NCI-H2081 treated with DMSO at 0.1 percent for 48 hours (cell line): ENCODE measurements at places on chromosomes 7 and 10.

DNA sequence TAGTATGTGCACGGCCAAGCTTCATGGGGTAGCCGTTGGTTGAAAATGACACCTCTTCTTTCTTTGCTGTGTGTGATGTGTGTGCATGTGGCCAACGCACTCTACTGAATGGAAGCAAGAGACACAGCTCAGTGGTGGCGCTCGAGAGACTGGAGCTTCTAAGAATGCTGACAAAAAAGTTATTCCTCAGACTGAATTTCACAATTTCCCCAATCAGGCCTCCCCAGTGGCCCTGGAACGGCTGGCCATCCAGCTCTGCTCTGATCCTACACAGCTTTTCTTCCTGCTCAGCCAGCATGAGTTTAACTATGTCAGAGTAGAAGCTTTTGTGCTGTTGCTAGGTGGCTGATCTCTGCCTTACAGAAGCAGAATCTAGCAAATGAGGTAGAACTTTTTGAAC is 186.7 kb upstream of the PLXDC2 start:
- DNase-seq, result no peak

DNA sequence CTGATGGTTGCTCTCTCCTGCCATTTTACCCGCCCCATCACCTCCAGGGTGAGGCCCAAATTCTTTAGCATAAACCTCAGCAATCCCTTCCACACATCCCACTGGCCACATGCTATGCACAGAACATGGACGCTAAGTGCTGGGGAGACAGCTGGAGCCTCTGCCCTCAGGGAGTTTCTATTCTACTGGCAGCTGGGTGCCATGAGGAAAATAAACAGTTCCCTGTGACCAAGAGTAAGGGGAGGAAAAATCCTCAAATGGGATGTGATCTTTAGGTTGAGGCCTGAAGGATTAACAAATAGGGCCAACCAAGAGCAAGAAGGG is 1.2 kb downstream of the PARP12 start:
- DNase-seq, result no peak

DNA sequence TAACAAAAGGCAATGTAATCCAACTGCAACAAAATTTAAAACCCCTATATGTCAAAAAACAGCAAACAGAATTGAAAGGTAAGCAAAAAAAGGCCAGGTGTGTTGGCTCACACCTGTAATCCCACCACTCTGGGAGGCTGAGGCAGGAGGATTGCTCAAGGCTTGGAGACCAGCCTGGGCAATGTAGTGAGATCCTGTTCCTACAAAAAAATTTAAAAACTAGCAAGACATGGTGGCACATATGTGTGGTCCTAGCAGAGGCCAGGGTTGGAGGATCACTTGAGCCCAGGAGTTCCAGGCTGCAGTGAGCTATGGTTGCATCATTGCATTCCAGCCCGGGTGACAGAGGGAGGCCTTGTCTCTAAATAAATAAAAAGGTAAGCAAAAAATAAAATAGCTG is 212.1 kb upstream of the KLF14 start:
- no peak for DNase-seq

GRCh38 chr10:6537770-6538169 is 42.3 kb downstream of the PRKCQ start:
- no peak for DNase-seq

- no peak for DNase-seq
Measured at GRCh38 chr10:103671126-103671895, 177.8 kb downstream of the NEURL1 start.

- DNase-seq, result no peak
Measured at GRCh38 chr7:16086743-16087142, 334.6 kb downstream of the CRPPA start.

- no peak for DNase-seq
Measured at GRCh38 chr7:495326-495725, 24.3 kb downstream of the PDGFA start.

DNA sequence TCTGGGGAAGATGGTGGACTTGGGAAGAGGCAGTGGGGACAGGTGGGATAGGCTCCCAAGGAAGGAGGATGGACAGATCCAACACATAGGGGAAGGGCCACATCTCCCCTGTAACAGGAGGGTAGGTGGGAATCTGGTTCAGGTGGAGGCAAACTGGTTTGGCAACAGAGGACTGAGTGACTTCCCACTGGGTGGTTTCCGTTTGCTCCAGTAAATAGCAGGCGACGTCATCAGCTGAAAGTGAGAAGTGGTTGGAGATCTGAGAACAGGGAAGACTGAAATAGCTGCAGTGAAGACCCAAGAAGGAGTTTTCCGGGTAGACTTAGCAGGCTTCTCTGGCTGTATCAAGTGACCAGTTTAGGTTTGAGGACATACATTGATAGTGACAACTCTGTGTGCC is 504.4 kb downstream of the GALNT17 start:
- DNase-seq, result no peak

DNA sequence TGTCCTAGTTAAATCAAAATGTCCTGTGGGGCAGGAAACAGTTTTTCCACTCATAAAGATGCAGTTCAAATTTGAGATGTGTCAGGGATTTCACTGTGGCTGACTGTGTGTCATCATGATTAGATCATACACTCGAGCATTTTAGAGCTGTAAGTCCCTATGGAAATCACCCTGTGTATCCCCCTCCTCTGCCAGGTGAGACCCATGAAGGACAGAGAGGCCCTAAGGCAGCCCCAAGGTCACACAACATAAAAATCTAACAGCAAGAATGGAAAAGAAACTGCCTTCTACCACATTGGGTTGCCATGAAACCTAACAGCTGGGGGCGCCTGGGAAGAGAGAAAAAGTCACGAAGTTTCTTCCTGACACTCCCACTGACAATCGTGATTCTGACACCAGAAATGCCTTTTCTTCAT is 135.8 kb downstream of the KCNMA1 start:
- DNase-seq, result no peak

GRCh38 chr7:89238156-89238555 is 442.6 kb upstream of the TEX47 start:
- no peak for DNase-seq

- DNase-seq, result peak; percentile 26
Measured at GRCh38 chr7:95686109-95686508, 86.2 kb upstream of the DYNC1I1 start.

- DNase-seq, result no peak
Measured at GRCh38 chr7:6106140-6106904, 75.1 kb downstream of the ANKRD61 start.
